ENCODE measurements at places on chromosomes 7 and 10.

GRCh38 chr7:137920637-137921399 is 74.0 kb upstream of the DGKI start:
- no peak for DNase-seq

- no peak for DNase-seq
These were observed 99.3 kb downstream of the ARHGAP22 start for GRCh38 chr10:48505394-48506112.

GRCh38 chr10:34224639-34225038 is 590.5 kb downstream of the PARD3 start:
- DNase-seq: no peak

DNA sequence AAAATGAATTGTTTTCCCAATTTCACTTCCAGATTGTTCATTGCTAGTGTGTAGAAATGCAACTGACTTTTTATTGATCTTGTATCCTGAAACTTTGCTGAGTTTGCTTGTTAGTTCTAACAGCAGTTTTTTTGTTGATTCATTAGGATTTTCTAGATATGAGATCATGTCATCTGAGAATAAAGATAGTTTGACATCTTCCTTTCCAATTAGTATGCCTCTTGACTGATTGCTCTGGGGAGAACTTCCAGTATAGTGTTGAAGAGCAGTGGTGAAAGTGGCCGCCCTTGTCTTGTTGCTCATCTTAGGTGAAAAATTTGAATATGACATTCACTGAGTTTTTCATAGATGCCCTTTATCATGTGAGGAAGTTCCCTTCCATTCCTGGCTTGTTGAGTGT is 11.9 kb upstream of the SUN1 start:
- DNase-seq: no peak

- DNase-seq: no peak
These were observed 375.2 kb downstream of the PAXIP1 start for GRCh38 chr7:154627646-154628290.

DNA sequence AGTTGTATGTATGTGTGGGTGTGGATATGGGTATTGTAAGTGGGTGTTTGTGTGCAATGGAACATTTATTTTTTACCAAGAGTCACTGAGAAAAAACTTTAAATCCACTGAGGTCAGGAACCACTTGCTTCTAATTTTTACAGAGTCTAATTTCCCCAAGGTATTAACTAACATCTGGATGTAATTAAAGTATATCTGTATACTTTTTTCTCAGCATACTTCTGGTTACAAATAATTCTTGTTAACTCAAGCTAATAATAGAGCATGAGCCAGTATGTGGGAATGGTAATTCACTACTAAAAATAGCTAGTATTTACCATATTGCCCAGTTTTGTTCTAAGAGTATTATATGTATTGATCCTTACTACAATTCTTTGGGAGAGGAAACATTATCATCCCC is 24.6 kb upstream of the STEAP4 start:
- no peak for DNase-seq

GRCh38 chr7:158738841-158739240 is 34.2 kb upstream of the NCAPG2 start:
- DNase-seq: no peak

- no peak for DNase-seq
These were observed 785.7 kb downstream of the CNTNAP2 start for GRCh38 chr7:146902266-146902665.

GRCh38 chr10:846126-846685 is 85.3 kb downstream of the LARP4B start:
- DNase-seq: no peak

- DNase-seq: no peak
These were observed 5.1 kb downstream of the DEPP1 start for GRCh38 chr10:44973323-44974081.

DNA sequence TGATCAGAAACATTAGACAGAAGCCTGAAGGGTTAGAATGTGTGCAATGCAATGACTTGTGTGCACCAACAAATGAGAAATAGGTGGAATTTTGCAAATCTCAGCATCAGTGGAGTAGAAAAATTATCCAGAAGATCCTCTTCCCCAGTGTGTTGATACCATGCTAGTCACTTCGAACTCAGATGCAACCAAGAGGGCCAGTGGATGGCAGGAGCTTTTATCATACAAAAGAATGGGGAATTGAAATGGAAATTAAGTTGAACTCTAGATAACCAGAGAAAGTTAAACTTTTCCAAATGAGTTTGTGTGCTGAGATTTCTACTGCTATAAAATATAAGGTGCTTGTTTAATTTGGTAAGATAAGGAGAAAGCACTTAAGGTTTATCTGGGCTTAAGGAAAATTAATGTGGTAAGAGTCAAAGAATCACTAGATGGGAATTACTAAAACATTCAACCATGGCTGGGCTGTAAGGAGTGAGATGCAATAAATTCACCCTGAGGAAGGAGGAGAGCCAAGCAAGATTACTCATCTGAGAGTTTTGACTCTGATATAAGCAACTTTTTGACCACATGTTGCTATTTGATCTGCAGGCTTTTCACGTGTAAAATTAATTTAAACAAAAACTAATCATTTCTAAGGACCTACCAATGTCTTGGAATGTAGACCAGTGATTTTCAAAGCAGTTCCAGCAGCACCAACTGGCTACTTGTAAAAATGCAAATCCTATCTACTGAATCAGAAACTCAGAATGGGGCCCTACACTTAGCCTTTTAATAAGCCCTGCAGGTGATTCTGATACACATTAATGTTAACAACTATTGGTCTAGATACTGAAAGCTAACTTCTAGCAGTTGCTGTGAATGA is 113.2 kb downstream of the CDC14C start:
- DNase-seq: no peak

- no peak for DNase-seq
These were observed 14.3 kb downstream of the TES start for GRCh38 chr7:116224492-116225098.

- DNase-seq: no peak
These were observed 12.4 kb upstream of the PLEKHA1 start for GRCh38 chr10:122362031-122362592.

DNA sequence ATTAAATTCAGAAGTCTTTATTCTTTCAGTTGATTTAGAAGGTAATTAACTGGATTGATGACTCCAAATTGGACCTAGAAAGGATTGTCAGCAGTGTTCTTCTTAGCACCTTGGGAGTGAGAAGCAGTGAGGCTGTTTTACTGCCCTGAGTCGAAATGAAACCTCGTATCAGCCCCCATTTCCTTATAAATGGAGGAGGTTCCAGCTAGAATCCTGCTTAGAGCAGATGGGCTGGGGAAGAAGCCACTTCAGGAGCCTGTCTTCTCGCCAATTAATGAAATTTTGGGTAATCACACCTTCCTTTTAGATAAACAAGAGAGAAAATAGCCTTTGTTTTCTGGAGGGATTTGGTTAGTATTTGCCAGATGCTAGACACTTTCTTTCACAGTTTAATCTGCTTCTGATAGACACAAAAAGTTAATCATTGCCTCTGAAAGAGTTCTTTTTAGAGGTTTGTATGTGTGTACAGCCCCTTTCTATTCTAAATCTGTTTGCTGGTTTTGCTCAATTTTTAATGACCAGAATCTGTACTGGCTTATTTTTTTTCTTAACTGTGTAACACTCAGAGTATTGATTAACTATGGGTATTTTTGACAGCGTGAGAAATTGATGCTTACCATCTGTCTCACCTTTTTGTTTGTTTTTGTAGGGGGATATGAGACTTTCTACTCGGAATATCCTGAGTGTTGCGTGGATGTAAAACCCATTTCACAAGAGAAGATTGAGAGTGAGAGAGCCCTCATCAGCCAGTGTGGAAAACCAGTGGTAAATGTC is 4.6 kb downstream of the DUSP5 start:
- no peak for DNase-seq

DNA sequence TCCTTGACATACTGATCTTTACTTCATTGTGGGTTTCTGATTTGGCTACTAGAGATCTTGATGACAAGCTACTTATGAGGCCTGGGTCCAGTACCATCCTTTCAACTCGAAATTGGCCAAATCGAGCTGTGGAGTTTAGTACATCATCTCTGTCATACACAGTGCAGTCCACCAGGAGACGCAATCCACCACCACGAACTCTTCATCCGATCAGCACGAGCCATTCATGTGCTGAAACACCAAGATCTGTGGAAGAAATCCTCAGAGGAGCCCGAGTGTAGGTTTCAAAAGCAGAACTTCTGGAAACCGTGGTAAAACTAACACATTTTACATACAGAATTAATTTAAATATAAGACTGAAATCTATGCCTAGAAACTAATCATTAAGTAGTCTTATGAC is 14.2 kb downstream of the DNAJC9 start:
- no peak for DNase-seq

GRCh38 chr7:68319061-68319460 is 1279.2 kb upstream of the AUTS2 start:
- DNase-seq: no peak

DNA sequence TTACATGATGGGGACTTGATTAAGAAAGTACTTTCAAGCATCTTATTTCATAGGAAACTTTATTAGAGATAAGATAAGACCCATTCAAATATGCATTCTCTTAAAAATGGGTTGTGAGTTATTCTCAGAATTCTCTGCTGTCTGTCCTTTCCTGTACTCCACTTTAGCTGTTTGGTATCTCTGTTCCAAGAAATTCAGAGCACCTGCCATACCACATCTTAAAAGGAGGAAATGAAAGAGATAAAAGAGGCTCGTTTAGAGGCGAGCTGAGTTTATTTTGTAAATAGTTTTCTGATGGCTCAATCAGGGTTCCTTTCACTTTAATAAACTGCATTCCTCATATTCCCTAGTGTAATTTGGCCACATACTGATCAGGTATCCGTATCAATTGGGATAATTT is 87.2 kb downstream of the MDFIC start:
- no peak for DNase-seq

DNA sequence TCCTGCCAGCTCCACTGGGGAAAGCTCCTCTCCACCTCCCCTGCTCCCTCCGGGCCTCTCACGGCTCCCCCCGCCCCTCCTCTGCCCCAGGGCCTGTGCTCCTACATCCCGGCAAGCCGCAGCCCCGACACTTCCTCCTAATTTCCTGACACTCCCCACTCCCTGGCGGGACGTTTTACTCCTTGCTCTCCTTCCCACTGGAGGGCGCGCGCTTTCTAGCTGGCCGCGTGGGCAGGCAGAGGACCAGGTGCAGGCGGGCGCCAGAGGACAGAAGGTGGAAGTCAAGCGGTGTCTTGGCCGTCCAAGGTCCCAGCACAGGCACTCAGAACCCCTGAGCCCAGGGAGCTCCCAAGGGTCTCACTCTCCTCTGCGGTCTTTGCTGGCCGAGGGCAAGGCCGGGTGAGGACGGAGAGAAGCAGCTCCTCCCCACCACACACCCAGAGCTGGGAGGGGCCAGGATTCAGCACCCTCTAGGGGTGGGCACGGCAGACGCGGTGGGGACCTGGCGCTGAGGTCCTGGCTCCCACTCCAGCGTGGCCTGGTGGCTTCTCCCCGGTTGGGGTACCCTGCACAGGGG is 19.1 kb downstream of the ADAM8 start:
- no peak for DNase-seq

DNA sequence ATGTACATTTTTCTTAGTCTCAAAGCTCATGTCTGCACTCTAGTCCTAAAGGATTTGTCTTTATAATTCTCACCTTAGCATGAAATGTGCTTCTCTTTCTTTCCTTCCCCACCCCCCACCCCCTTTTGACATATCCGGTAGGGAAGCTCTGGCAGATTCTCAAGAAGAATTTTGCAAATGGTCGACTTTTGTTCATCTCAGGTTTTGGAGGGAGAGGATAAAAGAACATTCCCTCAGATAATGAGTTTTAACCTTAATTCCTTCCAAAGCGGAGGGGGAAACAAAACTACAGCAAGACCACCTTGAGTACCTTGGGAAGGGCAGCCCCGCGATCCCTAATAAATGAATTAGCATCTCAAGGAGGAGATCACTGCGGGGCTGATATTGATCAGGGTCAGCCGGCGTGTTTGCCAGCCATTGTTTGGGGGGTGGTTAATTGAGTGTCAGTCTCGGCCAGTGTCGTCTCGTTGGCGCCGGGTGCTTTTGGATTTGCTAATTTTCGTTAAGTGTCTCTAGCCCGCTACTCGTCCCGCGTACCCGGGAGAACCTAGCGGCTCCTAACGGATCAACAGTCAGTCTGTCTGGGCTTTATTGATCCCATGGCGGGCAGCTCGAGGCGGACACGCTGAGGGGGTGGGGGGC is 874 bp upstream of the BAMBI start:
- DNase-seq: no peak

GRCh38 chr10:60281331-60281730 is 108.3 kb downstream of the ANK3 start:
- DNase-seq: no peak

DNA sequence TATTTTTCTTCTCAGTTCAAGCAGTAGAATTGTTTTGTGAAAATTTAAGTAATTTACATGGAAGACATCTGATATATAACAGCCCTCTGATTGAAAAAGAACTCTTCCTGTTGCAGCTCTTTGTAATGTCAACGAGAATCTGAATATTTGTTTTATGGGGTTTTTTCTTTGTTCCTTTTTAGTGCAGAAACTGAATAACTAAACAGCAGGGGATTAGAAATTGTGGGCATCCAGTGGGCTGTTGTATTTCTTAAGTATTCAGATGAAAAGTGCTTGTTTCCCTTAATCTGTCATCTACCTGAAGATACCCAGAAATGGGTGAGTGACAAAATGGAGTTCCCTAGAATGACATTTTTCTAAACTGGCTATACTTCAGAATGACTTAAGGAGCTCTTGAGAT is 7.4 kb downstream of the ARL4A start:
- no peak for DNase-seq

DNA sequence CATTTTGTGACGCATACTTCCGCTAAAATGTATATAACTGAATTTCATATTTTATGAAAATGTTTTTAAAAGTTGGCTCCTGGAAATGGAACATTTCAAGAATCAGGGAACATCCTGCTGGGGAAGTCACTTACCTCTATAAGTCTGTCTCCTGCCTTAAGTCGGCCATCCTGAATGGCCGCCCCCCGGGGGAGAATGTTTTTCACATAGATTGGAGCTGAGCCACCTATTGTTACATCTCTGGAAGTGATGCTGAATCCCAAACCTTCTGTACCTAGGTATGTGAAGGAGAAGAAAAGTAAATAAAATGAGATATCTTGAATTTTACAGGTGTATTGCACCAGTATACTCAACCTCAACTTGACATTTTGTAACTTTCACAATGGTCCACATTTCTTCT is 437.3 kb downstream of the PARD3 start:
- DNase-seq: no peak

DNA sequence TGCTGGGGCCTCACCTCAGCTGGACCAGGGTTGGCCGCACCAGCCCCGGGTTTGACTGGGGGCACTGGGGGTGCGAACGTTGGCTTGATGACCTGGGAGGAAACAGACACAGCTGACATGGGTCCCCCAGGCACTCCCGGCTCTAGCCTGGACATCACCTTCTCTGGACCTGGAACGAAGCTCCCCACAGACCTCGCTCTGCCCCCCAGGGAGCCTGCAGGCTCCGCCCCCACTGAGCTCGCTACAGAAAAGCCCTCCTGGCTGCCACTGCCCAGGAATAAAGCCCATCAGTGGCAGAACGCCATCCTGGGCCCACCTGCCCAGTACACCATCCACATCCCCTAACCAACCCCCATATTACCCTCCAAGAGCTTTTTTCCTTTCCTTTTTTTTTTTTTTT is 13.0 kb downstream of the ADAM8 start:
- no peak for DNase-seq
